ENCODE measurements at places on chromosomes 5 and 9.

DNA sequence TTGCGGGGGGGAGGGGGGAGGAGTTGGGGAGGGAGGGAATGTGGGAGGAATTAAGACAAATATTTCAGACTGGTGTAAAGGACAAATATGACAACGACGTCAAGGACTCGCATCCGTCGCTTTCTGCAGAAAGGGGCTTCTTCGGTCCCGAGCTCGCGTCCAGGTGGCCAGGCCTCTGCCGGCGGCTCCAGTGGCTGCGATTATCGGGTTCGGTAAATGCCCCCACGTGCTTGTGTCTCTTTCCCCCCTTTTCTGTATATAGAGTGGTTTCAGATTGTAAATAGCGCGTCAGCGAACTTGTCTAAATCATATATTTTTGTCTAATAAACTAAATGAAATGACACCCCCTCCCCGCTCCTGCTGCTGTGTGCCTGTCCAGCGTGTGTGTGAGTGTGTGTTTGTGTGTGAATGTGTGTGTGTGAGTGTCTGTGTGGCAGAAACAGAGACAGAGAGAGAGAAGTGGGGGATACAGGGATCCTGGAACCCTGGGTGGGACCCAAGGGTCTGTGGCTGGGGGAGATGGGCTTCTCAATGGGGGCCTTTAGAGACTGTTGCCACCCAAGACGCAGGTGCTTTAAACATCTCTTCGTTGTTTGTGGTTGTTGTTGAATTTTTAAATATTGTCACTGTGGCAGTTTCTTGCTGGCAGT lies 5.6 kb downstream of the IRX1 start:
- no peak for DNase-seq

GRCh38 chr9:84002344-84002743 lies 21.7 kb downstream of the RMI1 start:
- no peak for DNase-seq

DNA sequence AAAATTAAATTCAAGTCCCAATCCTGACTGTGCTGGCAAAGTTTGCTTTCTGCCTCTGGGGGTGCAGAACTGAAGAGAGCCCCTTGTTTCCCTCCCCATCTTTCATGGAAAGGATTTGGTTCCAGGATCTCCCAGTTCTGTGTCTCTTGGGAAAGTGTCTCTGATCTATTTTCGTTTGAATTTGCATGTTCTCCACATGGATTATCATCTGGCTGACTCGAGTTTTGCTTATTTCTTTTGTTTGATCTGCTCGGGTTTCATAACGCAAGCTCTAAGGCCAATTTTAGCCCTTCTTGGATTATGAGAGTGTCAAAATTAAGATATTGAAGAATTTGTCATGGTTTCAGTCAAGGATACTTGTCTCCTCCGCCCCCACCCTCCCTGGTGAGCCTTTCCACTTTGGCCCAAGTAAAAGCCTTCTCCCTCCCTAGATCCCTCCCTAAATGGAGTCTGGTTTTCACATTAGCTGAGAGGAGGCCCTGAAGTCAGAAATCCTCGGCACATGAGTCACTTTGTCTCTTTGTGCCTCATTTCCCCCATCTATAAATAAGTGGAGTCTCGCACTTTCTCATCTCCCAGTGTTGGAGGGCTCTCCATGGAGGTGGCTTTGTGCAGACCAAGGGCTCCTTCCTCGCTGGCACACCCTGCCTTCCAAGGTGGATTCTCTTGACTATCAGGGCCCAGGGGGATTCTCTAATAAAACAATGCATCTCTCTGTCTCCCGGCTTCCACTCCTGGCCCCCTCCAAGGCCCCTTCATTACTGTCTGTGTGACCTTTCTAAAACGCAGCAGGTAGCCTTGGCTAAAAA lies 17.3 kb downstream of the ADRB2 start:
- DNase-seq: no peak

GRCh38 chr9:137564817-137565411 lies 13.2 kb downstream of the MRPL41 start:
- DNase-seq: no peak

- DNase-seq: no peak
These were observed 169.5 kb upstream of the OR13F1 start for GRCh38 chr9:104334549-104334948.

GRCh38 chr5:51518607-51519006 lies 135.4 kb downstream of the ISL1 start:
- no peak for DNase-seq

DNA sequence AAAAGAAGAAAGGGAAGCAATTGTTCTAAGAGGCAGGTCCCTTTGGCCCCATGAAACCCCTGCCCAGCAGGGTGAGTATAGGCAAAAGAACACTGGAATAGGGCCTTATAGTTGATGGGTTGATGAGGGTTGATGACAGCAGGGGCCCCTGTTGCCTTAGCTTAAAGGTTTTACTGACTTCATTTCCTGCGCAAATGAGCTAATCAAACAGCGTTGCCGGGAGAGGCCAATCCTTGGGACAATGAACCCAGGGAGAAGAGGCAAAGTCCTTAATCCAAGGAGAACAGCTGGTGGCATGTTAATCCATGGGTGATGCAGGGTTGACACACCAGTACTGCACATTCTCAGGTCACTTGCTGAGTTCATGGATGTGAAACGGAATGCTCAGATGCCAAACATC lies 22.0 kb upstream of the EPB41L4B start:
- DNase-seq: no peak

DNA sequence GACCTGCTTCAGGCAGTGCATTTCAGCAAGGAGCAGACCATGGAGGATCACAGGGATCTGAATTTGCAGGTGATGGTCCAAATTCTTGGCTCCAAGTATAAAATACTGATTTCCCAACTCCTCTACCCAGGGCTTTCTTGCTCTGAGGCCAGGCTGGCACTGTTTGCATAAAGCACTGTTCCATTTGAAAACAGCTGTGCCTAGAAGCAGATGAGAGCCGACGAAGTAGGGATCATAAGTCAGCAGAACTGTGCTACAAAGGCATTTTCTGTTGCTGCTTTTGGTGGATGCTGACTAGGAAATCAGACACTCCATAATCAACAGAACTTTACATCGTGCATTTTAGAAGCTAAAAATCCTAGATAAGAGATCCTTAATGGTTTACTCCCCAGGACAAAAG lies 126.4 kb downstream of the MAT2B start:
- DNase-seq: no peak

DNA sequence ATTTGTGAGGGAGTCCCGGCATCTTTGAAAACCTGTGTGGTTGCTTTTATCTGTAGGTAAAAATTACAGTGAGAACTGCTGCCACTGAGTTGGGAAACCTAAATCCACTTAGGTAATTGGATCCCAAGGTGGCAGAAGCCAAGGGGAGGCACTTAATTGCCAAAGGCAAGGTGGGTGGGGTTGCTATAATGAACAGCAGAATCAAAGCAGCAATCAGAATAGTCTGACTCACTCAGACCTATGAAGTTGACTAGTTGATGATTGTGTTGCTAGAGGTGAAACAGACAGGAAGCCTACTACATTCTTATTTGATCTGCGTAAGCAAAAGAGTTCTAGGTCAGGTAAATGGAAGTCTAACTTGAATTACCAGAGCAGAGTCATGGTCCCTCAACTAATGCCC lies 17.3 kb upstream of the BICD2 start:
- DNase-seq: no peak

- DNase-seq: no peak
These were observed 85.4 kb upstream of the PLPP1 start for GRCh38 chr5:55620009-55620765.

Data from activated CD4-positive, alpha-beta T cell treated with anti-CD3 and anti-CD28 coated beads, Interleukin-2, amount 50 U/mL, for 16 hours (primary cell).